ENCODE measurements at places on chromosomes 7 and 10.

DNA sequence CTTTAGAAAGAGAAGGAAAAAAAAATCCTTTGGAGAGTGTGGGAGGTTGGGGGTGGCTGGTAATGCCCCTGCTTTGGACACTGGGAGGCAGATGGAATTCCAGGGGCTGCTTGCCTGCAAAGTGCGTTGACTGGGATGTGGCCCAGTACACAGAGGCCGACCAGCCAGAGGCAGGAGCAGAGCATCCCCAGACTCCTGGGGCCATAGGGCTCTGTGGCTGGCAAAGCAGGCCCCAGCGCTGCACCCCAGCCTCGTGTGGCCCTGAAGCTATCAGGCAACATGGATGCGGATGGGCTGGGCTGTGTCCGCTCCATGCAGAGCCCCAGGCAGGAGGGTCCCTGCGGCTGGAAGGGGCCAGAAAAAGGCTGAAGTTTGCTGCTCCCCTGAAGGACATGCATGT, 361.6 kb upstream of the FZD8 start:
- DNase-seq, result no peak

GRCh38 chr7:134916171-134916883, 70.0 kb upstream of the AGBL3 start:
- no peak for DNase-seq

DNA sequence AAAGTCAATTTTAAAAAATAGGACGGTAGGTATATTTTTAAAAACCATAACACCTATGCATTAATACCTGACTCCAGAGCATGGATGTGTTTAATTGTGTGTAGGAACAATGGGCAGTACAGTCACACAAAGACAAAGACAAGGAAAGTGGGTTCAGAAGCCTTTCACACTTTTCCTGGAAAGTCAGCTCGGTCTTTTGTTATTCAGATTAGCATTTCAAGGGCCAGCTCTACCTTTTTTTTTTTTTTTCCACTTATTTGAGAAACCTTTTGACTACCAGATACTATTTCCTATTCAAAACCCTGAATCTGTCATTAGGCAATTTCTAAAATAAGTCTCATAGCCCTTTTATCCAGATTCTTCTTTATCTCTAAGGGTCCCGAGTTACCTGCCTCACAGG, 401.9 kb downstream of the PARD3 start:
- DNase-seq, result no peak

GRCh38 chr7:123864012-123864411, 19.0 kb downstream of the HYAL4 start:
- DNase-seq, result no peak

GRCh38 chr10:14583967-14584366, 190.7 kb downstream of the FAM107B start:
- no peak for DNase-seq

DNA sequence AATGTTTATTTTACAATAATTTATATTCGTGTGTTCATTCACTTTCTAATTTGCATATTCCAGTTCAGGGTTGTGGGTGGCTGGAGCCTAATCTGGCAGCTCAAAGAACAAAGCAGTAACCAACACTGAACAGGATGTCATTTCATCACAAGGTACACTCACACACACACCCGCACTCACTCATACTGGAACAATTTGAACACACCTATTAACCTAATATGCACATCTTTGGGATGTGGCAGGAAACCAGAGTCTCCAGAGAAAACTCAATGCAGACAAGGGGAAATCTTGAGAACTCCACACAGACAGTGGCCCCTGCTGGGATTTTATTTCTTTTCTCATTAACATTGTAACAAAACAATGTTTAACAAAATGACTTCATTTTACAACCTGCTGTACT, 97.4 kb downstream of the TWIST1 start:
- no peak for DNase-seq

- no peak for DNase-seq
These were observed 5.8 kb upstream of the ITIH5 start for GRCh38 chr10:7672341-7673134.

DNA sequence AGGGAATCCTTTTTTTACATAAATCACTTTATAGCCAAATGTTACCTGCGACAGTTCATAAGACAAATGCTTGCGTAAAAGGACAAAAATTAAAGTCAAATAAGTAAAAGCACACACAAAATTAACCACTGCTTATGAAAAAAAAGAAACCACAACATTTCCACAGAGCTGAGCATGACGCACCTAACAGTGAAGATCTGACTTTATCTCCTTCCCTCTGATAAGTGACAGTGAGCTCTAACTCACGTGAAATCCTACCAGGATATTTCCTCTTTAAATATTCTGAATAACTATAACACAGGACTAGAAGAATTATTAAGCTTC, 225.5 kb downstream of the SFMBT2 start:
- no peak for DNase-seq

GRCh38 chr10:95644901-95645300, 11.6 kb downstream of the ALDH18A1 start:
- DNase-seq, result no peak

GRCh38 chr7:44161371-44161770, 20.2 kb upstream of the MYL7 start:
- no peak for DNase-seq

- no peak for DNase-seq
These were observed 531.2 kb downstream of the HTR7 start for GRCh38 chr10:90326498-90327267.

DNA sequence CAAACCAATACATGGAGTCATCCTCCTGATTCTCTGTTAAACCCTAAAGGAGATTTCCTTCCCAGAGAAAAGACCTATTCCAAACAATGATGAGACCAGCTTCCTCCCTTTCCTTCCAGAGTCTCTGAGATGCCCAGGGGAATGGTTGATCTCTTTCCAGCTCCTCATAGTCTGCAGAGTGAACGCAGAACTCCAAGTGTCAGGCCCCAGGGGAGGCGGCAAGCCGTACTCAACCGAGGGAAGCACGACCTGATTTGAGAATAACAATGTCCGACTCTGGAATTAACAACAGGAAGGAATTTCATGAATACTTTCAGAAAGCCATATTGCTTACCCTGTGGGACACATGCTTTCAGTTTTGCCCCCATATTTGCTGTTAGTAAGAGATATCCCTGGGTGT, 241.7 kb upstream of the GLI3 start:
- DNase-seq, result no peak

DNA sequence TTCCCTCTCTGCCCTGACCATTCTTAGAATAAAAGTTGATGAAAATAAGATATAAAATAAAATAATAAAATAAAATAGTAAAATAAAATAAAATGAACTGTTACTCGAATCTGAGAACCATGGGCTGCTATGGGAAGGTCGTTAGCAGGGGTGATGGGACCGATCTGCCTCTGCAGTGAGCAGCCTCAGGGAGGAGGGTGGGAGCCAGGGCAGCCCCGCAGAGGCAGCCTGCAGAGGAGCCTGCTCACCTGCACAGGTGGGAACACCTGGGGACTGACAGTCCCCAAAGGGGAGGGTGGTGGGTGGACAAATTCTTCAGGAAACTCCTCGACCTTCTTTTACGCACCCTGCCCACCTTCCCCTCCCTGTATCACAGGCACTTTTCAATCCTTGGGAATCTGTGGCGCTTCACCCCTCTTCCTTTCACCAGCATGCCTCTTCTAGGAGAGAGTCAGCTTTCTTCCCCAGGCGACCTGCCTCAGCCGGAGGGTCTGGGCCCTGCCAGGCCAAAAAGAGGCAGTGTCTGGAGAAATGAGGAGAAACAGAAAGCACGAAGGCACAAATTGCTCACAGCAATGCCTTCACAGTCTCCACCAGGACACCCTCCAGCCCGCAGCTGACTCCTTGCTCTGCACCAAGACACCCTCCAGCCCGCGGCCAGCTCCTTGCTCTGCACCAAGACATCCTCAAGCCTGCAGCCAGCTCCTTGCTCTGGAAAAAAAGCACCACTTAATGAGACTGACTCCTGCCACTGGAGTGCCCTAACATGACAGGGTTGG, 368.4 kb upstream of the SHH start:
- DNase-seq, result no peak

DNA sequence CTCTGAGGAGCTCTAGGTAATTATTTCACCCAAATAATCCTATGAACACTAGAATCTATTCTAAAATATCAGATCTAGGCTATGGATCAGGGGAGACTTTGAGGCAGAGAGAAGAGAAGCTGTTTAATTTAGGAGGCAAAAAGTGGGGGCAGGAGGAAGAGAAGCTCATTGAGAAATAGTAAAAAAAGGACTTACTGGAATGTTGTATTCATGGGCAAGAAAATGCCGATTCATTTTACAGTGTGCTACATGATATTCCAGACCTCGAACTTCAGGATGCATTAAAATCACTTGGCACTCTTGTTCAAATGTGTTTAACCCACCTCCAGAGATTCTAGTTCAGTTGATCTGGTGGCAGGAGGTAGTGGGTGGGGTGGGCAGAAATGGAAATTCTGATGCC, 109.5 kb upstream of the ITGB1 start:
- DNase-seq, result no peak

DNA sequence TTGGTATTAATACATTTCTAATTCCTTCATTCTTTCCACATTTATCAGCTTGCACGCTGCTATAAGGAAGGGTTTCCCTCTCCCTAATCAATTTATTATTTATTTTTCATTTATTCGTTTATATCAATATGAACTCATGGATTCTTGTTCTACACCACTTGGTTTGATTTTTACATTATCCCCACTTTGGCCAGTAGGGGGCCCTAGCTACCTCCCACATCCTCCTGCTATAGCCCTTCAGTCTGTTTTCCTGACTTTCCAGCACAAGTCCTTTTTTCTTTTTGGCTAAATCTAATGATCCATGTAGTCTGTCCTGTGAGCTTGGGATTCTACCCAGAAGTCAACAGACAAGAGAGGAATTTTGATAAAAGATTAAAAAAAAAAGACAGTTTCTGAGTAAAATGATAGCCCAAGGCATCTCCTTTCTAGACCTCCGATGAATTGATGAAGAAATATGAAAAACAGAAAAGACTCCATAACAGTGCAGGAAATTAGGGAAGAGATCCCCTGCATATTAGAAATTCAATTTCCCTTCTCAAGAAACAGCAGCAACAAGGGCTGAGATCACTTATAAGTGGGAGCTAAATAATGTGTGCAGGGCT, 47.7 kb downstream of the LYZL2 start:
- no peak for DNase-seq

DNA sequence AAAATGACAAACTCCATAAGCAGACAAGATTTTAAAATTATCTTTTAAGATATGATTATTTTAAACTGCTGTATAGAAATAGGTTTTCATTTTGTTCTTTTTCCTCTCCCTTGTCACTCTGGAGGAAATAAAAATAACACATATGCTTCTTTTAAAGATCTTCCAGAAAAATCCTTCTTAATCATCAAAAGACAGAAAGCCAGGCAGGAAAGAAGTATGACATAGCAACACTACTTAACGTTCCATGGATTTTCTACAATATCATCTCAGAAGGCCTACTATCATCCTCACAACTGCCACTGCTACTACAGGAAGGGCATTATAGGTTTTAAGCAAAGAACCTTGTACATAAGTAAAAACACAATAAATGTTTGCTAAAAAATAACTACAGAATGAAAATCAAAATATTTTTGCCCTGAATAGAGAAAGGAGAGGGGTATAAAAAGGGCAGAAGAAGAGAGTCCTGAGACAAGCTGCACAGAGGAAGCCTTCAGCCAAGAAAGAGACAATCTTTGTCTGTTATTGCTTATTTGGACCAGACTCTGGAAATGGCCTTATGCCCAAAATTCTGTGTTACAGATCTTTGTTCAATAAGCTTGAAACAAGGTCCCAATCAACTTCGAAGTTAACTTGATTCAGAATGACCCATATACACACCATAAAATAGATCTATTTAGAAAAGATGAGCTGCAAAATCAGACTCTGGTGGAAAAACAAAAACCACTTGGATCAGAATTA, 67.8 kb downstream of the ABI1 start:
- no peak for DNase-seq
